ENCODE measurements at places on chromosomes 2 and 18. TPM values are rescaled to one million over a fixed set of nuclear protein-coding genes. Genes with fewer than 3 reads are reported as not detected.

BOLL gene
- total RNA-seq = not detected

TEKT4 gene
- total RNA-seq = not detected

CRYGC gene
- total RNA-seq = not detected

HYCC2 gene
- total RNA-seq = 4.1 TPM

COL3A1 gene
- total RNA-seq = 12.5 TPM

GNAL gene
- 3.2 TPM for total RNA-seq

EML6 gene
- total RNA-seq = 3.7 TPM

COQ10B gene
- total RNA-seq = 16.7 TPM

DSG1 gene
- total RNA-seq = not detected

Data from epithelial cell of proximal tubule (primary cell).